Kidney (tissue), 22 donors: ENCODE measurements at places on chromosomes 7 and 10. TPM values are rescaled to one million over a fixed set of nuclear protein-coding genes. Genes with fewer than 3 reads are reported as not detected.

DNA sequence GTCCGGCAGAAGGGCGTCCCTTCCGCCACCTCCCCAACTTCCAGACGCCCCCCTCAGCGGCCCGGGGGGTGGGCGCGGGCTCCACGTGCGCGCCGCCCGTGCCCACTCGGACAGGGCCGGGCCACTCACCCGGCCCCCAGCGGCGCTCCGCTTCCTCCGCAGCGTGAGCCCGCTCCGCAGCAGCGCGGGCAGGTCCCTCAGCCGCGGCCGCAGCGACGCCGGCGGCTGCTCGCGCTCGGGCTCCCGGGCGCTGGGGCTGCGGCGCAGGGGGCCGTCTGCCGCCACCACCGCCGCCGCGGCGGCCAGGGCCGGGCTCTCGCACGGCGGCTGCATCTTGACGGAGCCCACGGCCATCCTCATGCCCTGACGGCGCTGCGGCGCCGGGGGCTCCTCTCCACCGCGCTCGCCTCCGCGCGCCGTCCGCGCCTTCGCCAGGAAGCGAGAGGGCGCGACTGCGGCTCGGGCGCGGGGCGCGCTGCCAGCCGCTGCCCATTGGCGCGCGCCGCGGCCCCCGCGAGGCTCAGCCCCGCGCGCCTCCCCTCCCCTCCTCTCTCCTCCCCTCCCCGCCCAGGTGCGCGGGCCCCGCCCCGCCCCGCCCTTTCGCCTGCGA is at the start of gene RAPGEF5:
Gene RAPGEF5, minus strand, starts transcription at position 454 of the 610 bp plus-strand sequence. Its CDS starts 94 bp downstream, at position 360.
- H3K27me3 ChIP-seq = no peaks in the 10 kb centered on the region
- H3K4me1 ChIP-seq = no peaks in the 10 kb centered on the region
- H3K27ac ChIP-seq = no peak within 1 kb of the TSS
- peak within 1 kb of the TSS; percentile 32 for H3K4me3 ChIP-seq
- no peak for DNase-seq

DNA sequence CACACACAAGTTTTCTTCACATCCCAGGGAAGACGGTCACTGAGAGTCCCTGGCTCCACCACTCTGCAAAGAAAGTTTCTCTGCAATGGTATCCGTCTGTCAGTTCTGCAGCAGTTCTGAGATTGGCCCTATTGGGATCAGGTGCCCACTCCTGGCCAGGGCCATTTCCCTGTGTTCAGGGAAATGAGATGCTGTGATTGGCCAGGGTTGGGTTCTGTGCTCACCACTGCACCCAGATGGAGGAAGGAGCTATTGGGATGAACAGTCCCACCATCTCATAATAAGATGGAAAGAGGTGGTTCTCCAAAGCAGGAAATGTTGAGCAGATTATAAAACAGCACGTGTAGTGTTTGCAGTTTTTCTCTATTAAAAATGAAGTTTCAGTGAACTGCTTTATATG is 13.3 kb upstream of the PIP4K2A start:
- no peak overlapping the region for H3K4me3 ChIP-seq
- DNase-seq = no peak
- no peaks in the 10 kb centered on the region for H3K27me3 ChIP-seq

GRCh38 chr10:22086730-22087401 is 83.3 kb upstream of the DNAJC1 start:
- H3K27me3 ChIP-seq = no peaks in the 10 kb centered on the region
- peaks cover 3% of the 10 kb centered on the region for H3K4me1 ChIP-seq
- peak; percentile 55 for DNase-seq
- no peak overlapping the region for H3K27ac ChIP-seq
- no peaks in the 10 kb centered on the region for H3K36me3 ChIP-seq
- no peak overlapping the region for H3K4me3 ChIP-seq

- H3K4me3 ChIP-seq = no peak overlapping the region
- peak overlapping the region; percentile 25 for H3K27ac ChIP-seq
- peak; percentile 65 for DNase-seq
- no peaks in the 10 kb centered on the region for H3K27me3 ChIP-seq
- H3K4me1 ChIP-seq = peaks cover 6% of the 10 kb centered on the region
Observed at GRCh38 chr10:3484306-3485056, 300.5 kb downstream of the KLF6 start.

DNA sequence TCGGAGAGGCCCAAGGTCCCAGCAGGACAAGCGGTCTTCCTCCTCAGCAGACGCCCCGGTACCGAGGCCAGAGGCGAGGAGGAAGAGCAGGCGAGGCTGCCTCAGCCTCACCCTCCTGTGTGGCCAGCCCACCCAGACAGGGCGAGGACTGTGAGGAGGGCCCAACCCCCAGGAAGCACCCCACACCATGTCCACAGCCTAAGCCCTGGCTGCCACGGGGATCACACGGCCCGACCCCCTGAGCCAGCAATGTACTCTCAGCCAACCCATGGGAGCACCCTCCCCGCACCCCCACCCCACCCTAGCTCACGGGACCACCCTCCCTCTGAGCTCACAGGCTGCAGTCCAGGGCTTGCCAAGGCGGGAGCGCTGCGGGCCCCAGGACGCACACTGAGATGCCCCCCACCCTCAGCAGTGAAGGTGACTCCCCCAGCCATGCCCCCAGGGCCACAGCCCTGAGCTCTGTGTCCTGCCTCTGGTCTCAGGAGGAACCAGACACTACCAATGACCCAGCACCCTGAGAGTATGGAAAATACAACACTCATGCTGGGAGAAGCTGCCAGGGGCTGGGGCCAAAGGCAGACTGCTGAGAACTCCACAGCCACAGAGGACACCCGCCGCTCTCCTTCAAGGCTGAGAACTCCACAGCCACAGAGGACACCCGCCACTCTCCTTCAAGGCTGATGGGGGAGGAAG is 93.6 kb downstream of the MAD1L1 start:
- H3K27ac ChIP-seq = no peak overlapping the region
- H3K36me3 ChIP-seq = no peaks in the 10 kb centered on the region
- no peaks in the 10 kb centered on the region for H3K4me1 ChIP-seq

GRCh38 chr7:126436213-126436868 is 816.4 kb downstream of the GRM8 start:
- H3K27ac ChIP-seq = no peak overlapping the region
- H3K36me3 ChIP-seq = no peaks in the 10 kb centered on the region
- H3K27me3 ChIP-seq = no peaks in the 10 kb centered on the region
- DNase-seq = peak; percentile 4

DNA sequence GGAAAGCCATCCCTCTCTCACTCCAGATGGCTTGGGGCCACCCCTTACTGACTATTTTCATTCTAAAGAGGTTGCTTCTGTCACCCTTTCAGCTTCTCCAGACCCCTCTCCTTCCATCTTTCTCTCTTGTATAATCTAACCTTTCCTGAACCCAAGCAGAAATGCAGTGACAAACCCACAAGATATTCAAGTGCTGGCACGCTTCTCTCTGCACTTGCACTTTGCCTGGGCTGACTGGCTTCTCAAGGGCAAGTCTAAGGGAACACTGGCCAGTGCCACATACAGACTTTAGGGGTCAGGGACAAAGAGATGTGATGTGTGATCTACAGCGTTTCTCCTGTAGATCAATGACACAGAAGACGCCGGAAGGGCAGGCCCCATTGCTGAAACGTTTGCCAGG is 150.4 kb upstream of the LANCL2 start:
- H3K4me1 ChIP-seq = no peaks in the 10 kb centered on the region
- H3K27ac ChIP-seq = no peak overlapping the region
- no peaks in the 10 kb centered on the region for H3K27me3 ChIP-seq
- DNase-seq = no peak
- H3K4me3 ChIP-seq = no peak overlapping the region

- no peak overlapping the region for H3K4me3 ChIP-seq
- H3K27me3 ChIP-seq = no peaks in the 10 kb centered on the region
- H3K4me1 ChIP-seq = peaks cover 3% of the 10 kb centered on the region
- peaks cover 3% of the 10 kb centered on the region for H3K36me3 ChIP-seq
- H3K27ac ChIP-seq = no peak overlapping the region
Observed at GRCh38 chr10:86500846-86501245, 20.7 kb downstream of the WAPL start.

DNA sequence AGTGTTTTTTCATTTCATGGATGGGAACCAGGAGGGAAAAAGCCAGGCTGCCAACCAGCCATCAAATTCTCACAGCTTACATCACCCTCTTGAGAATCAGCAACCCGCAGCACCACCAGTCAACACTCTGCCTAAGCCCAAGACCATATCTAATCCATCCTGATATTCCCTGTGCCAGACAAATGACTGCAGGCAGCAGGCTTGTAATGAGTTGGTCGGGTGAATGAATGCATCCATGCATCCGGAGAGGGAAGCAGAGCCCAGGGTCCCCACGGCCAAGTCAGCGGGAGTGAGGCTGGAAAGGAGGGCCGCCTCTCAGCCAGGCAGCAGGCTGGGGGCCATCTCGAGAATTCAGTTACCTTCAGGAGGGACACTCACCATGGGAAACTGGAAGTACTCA is 46.9 kb downstream of the SLIT1 start:
- no peaks in the 10 kb centered on the region for H3K4me1 ChIP-seq
- H3K36me3 ChIP-seq = no peaks in the 10 kb centered on the region
- no peaks in the 10 kb centered on the region for H3K27me3 ChIP-seq
- no peak overlapping the region for H3K27ac ChIP-seq
- H3K4me3 ChIP-seq = no peak overlapping the region
- no peak for DNase-seq

- no peak for DNase-seq
- H3K36me3 ChIP-seq = no peaks in the 10 kb centered on the region
- H3K27ac ChIP-seq = no peak overlapping the region
- H3K4me3 ChIP-seq = no peak overlapping the region
Observed at GRCh38 chr10:14678637-14679036, 96.1 kb downstream of the FAM107B start.

DNA sequence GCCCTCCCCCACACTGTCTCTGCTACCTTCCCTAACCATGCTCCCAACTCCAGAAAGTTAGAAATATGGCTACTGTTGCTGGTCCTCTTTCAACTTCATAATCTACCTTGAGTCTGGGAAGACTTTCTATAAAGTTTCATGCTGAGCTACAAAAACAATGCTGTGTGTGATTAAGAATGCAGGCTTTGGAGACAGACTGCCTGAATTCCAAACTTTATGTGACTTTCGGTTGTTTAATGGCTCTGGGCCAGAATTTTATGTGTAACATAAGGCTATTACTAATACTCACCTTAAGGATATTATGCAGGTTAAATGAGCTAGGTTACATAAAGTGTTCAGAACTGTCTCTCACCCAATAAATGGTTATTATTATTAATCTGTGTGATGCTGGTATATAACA is 19.1 kb downstream of the BET1 start:
- no peaks in the 10 kb centered on the region for H3K4me1 ChIP-seq
- no peaks in the 10 kb centered on the region for H3K27me3 ChIP-seq
- H3K36me3 ChIP-seq = no peaks in the 10 kb centered on the region
- no peak for DNase-seq

PRPS1L1 gene
- not detected for total RNA-seq

CHAT gene
- total RNA-seq = not detected

DNA sequence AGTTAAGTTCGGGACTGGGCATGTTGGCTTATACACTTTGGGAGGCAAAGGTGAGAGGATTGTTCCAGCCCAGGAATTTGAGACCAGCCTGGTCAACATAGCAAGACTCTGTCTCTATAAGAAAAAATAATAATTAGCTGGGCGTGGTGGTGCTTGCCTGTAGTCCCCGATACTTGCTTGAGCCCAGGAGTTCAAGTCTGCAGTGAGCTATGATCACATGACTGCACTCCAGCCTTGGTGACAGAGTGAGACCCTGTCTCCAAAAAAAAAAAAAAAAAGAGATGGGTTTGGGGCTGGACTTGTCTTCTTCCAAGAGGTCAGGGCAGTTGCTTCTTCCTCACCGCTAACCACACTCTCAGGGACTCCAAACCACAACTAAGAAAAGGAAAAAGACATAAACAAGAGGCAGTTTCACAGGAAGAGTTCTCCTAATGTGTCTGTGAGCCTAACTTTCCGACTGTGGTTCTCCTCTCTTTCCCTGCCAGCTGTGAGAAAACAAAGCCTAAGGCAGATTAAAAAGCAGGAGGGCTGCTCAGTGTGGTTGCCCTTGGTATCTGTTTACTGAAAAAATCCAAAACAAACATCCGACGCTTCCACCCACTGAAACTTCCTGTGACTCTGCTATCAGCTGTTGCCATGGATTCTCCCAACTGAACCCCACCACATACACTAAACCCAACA is 2.4 kb upstream of the SERPINE1 start:
- no peaks in the 10 kb centered on the region for H3K36me3 ChIP-seq
- peak; percentile 23 for DNase-seq
- peaks cover 7% of the 10 kb centered on the region for H3K4me1 ChIP-seq

DNA sequence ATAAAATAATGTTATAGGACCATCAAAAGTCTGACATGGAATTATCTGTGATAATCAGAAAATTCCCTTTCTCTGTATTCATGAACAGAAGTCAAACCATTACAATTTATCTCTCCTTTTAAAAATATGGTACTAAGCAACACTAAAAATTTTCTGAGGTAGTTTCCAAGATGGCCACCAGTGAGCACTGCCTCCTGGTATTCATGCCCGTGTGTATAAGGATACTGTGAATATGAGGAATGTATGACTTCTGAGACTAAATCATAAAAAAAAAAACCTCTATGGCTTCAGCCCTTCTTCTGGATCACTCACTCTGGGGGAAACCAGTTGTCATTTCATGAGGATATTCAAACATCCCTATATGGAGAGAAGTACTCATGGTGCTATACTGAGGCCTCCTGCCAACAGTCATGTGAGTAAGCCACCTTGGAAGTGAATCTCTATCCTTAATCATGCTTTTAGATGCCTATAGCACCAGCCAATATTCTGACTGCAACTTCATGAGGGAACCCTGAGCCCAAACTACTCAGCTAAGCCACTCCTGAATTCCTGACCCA is 41.1 kb downstream of the SIRT1 start:
- H3K27me3 ChIP-seq = no peaks in the 10 kb centered on the region
- no peak for DNase-seq
- no peak overlapping the region for H3K27ac ChIP-seq
- H3K4me3 ChIP-seq = no peak overlapping the region
- peaks cover 8% of the 10 kb centered on the region for H3K36me3 ChIP-seq

- no peak for DNase-seq
- no peak overlapping the region for H3K4me3 ChIP-seq
- no peak overlapping the region for H3K27ac ChIP-seq
- no peaks in the 10 kb centered on the region for H3K27me3 ChIP-seq
- no peaks in the 10 kb centered on the region for H3K36me3 ChIP-seq
Observed at GRCh38 chr10:128027822-128028507, 98.3 kb downstream of the MKI67 start.

DNA sequence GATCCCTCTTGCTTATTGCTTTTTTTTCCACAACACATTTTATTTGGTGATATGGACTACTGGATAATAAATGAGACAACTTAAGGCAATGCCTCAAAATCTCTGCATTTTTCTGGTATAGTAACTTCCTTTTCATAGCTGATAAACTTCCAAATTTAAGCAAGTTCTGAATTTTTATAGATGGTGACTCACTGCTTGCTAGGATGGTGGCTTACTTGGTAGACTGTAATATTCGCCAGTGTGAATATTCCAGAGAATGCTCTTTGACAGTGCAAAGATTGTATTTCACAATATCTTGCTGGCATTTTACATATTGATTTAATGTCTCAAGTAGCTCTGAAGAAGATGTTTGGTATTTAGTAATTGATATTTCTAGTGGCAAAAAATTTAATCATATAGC is 472.4 kb downstream of the TFEC start:
- no peaks in the 10 kb centered on the region for H3K36me3 ChIP-seq
- H3K4me1 ChIP-seq = no peaks in the 10 kb centered on the region
- H3K27ac ChIP-seq = no peak overlapping the region
- no peak for DNase-seq
- no peak overlapping the region for H3K4me3 ChIP-seq

GSAP gene
- 29.4 TPM for total RNA-seq

GRCh38 chr7:4738711-4739527 is 36.5 kb upstream of the AP5Z1 start:
- H3K27ac ChIP-seq = peak overlapping the region; percentile 89
- H3K4me3 ChIP-seq = peak overlapping the region; percentile 44
- no peak for DNase-seq

GRCh38 chr10:110141871-110142635 is 65.4 kb upstream of the MXI1 start:
- no peak overlapping the region for H3K27ac ChIP-seq
- DNase-seq = peak; percentile 75
